ENCODE measurements at places on chromosomes 16 and 17.

- peak; percentile 22 for DNase-seq
Measured at GRCh38 chr16:69563605-69564580, 1.9 kb upstream of the NFAT5 start.

DNA sequence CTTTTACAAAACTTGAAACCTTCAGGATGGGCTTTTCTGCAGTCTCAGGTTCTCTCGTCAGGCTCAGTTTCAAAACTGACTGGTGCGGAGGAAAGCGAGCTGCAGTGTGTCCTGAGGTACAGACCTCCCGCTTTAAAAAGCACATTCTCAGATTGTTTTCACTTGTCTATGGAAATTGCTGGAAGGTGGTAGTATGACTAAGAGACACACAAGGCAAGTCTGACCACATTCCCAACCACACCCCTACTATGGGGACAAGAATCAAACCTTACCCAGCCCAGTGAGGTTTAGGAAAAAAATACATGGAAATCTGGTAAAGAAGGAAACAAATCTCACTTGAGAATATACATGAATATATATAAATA lies 18.2 kb downstream of the SRP68 start:
- peak; percentile 77 for DNase-seq

GRCh38 chr17:41547921-41548843 lies 20.1 kb upstream of the KRT19 start:
- peak; percentile 100 for DNase-seq

- DNase-seq, result no peak
Measured at GRCh38 chr17:19991252-19991885, 13.7 kb upstream of the AKAP10 start.

GRCh38 chr17:38441429-38442061 lies 13.3 kb downstream of the ARHGAP23 start:
- DNase-seq, result no peak

DNA sequence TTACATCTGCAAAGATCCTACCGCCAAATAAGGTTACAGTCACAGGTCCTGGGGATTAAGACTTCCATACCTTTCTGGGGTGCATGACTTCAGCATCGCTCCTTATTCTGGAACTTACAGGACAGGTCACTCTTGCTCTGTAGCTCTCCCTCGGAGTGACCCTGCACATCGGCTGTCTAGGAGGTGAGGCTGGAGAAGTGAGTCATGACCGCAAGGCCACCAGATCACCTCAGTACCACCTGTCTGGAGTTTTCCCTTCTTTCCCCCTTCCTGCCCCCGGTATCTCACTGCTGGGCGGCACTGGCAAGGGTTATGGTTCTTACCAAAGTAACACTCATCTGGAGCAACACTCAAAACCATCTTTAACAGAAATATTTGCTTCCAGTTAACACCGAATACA lies 374.8 kb downstream of the SLC39A11 start:
- DNase-seq, result peak; percentile 23

Data from fibroblast of lung (primary cell).